H9 (cell line): ENCODE measurements at places on chromosomes 5 and 9.
A peak's percentile ranks its signal among the peaks of the same experiment; 100 is the strongest.

DNA sequence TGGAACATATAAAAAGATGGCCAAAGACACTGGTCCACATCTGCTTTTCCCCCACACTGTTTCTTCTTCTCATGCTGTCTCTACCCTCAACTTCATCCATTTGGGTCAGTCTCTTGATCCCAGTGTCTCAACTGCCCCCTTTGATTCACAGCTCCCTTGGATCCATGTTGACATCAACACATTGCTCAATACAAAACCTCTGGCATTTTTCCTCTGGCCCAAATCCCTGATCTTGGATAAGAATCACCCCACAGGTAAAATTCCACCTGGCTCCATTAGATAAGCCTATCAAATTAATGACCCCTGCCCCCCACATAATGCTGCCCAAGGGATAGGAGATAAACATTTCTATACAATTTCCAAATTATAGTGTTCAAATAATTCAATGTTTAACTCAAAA, 229.8 kb downstream of the TLE1 start:
- DNase-seq: no peak

DNA sequence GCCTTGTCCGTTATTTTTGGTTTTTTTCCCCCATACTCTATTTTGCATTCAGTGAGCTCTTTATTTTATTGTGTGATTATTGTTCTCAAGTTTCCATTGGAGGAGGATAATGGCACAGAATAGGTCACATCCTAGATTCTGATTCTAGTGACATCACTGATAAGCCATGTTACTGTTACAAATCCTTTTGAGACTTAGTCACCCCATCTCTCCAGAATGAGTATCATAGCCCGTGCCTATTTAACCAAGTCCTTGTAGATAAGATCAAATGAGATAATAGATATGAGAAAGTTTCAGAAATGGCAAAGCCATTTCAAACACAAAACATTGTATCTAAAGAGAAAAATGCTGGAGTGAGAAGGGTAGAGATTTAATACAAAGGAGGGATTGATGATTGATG, 242.6 kb downstream of the RAB3C start:
- DNase-seq: no peak

GRCh38 chr5:13357929-13358328, 586.6 kb downstream of the DNAH5 start:
- no peak for DNase-seq

DNA sequence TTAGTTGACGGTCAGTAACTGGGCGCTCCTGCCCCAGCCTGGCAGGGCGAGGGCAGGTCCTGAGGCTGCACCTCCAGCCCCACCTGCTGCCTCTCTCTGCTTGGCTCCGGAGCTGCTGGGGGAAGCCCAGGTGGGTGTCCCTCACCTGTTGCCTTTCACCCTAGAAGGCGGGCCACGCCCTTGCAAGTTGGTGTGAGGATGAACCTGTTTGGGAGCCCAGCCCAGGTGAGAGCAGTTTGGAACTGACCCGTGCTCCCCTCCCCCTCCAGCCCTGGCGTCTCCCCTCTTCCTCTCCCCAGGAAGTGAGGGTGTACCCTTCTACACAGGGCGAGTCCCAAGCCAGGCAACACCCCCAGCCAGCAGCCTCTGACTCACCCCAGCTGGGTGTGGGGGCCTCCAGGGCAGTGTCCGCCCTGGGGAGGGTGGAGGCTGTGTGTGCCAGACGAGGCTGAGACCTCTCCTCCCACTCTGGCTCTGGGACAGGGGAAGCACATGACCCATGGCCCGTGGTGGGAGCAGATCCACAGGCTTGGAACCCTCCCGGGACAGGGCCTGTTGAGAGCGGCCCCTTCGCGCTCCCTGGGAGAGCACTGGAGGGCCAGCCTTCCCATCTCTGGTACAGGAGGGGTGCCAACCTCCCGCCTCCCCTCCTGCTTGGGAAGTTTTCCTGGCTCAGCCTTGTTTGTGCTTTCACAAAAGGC, 10.4 kb downstream of the LRRC8A start:
- DNase-seq: no peak

- peak; percentile 67 for DNase-seq
These were observed 4.8 kb downstream of the MSX2 start for GRCh38 chr5:174729075-174729680.

DNA sequence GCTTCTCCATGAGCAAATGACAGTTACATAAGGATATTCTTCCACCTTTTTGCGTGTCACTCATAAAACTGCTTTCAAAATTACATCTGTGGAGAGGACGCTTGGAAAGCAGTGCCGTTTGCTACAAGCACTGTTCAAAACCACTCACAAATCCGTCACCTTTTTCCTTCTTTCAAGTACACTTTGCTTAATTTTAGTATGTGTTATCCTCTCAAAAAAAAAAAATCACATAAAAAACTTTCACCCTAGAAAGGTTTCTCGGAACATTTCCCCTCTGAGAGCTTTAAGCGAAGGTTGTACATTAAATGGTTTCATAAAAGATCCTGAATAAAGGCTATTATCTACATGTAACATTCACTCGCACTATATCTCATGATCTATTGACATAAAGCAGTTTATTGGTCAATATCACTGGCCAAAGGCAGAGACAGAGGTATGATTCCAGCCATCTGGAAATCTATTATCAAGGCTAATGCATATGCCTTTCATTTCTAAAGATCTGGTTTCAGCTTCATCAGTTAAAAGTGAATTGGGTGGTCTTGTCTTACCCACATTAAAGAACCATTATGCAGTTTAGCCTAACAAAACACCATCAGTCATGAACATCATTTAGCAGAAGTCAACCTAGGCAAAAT, 163.6 kb downstream of the ENC1 start:
- DNase-seq: no peak

GRCh38 chr5:7850395-7851239, at the start of gene CFAP90:
CFAP90 (minus strand) TSS chr5:7851133; CDS start chr5:7851021, 112 bp downstream.
- peak; percentile 94 for DNase-seq

DNA sequence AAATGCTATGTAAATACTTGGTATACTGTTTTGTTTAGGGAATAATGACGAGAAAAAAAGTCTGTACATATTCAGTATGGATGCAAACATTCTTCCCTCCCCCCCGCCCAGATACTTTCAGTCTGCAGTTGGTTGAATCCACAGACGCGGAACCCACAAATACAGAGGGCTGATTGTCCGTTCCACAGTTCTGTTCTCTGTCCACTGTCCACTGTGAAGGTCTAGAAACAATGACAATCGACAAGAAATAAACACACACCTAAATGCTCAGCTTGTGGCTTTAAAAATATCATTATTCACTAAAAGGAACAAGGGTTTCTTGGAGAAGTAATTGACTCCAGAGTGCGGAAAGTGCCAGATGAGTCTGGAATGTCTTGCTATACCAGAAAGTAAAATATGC, 109.1 kb downstream of the TMEM161B start:
- DNase-seq: no peak

DNA sequence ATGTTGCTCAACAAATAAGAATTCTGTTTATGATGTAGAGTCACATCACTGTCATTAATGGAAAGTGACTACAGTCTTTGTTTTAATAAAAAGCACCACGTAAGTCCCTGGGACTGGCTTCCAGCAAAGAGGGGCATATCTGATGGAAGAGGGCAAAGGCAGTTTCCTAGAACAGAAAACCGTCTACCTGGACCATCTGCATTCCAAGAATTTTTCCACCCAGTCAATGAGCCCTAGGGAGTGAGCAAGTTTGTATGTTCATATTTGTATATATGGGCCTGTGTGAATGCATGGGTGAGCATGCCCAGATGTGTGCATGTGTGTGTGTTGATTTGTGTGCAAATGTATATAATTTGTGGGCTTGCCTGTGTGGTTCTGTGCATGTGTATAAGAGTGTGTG, 156.8 kb upstream of the SEMA6A start:
- no peak for DNase-seq

GRCh38 chr9:99406939-99407338, 184.9 kb downstream of the SEC61B start:
- no peak for DNase-seq

DNA sequence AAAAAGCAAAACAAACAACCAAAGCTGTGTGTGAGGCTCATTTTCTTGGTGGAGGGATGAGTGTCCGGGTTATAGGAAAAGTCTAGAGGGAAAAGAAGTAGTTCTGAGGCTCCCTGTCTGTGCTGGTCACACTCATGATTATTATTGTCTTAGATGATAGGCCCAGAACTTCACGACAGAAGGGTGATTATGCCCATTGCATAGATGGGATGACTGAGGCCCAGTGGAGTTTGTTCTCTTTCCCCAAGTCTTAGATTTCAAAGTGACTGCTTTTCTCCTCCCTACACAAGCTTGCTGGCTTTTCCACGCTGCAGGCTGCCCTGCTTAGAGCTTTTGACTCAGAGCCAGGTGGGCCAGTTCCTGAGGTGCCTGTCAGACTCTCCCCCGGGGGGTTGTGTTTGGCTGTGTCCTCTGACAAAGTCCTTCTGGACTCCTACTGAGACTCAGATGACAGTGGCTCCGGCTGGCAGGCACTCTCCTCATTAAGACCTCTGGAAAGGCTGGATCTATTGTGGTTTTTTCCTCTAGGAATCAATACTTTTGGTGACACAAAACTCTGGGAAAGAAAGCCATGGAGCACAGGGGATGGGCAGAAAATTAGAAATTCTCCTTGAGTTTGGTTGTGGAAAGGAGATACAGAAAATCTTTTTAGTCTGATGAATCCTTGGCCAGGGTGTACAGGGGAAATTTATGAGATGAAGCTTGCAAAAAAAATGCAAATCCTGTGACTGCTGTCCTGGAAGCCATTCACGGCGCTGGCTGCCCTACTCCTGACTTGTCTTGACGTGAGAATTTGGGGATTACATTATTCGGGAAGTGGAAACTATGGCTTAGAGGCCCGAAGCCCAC, 120.9 kb downstream of the NSG2 start:
- DNase-seq: no peak

DNA sequence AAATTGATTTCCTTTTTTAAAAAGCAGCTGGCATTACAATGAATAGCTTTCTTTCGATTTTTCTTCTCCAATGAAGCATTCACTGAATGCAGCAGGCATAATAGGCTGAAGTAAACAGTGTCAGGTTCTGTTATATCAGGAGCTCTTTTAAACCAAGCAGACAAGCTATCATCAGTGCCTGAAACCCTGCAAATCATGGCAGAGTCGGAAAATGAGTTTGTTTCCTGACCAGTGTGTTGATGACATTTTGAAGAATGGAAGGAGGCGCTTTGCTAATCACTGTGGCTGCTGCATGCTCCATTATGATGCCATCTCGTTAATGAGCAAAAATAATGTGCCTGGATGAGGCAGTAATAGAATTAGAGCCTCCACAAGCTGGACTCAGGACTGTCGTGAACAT, 284.5 kb downstream of the ZNF608 start:
- no peak for DNase-seq

- DNase-seq: no peak
These were observed 46.7 kb downstream of the FNBP1 start for GRCh38 chr9:129996161-129996830.

DNA sequence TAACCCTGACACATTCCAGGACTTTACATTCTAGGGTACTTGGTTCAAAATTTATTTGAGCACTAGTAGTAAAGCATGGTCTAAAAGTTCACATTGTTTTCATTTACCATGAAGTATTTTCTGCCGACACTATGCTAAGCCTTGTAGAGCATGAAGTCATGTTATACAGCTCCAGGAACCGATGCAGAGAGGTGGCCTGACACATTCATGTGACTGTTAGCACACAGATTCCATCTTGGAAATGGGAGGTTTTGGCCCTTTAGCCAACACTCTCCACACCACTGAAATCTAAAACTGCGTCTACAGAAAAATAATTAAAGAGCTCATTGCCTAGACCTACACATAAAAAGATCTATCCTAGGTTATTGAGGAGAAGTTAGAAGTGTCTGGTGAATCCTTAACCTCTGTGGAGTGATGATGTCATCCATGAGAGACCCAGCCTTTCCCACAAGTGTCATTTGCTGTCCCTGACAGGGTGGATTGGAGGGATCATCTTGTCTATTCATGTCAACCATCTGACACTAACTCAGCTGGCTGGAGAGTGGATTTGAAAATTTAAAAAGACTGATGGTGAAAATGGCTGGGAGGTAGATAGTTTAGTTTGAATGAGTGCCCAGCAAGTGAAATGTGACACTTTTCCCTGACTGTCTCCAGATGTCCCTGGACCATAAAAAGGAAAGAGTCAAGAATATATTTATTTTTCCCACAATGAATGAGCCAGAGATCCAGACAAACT, 1.3 kb downstream of the RANBP3L start:
- DNase-seq: no peak

DNA sequence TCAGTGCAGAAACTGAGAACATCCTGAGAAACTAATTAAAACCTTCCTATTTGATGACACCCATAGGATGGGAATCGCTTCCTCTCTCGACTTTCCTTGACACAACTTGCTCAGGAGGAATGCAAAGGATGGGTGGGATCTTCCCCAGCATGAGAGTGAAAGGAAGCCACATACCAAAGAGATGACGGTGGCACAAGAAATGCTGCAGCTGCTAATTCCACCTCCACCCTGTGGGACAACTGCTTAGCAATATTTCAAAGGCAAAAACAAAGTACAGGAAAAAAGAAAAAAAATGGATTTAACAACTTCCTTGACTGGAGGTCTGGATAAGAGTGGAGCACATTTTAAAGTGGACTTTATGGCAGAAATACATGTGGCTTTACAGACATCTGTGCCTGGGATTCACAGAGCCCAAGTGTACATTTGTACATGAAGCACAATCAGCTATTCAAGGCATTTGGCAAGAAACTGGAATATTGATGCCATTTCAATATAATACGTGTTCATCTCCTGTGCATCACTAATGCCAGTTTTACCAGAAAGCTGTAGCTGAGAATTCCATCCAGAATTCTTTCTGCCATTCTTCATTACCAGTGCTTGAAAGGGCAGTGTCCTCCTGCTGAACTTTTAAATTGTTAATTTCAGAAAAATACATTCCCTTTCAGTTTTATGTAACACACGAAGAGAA, 359.2 kb upstream of the ACTBL2 start:
- DNase-seq: peak; percentile 80

DNA sequence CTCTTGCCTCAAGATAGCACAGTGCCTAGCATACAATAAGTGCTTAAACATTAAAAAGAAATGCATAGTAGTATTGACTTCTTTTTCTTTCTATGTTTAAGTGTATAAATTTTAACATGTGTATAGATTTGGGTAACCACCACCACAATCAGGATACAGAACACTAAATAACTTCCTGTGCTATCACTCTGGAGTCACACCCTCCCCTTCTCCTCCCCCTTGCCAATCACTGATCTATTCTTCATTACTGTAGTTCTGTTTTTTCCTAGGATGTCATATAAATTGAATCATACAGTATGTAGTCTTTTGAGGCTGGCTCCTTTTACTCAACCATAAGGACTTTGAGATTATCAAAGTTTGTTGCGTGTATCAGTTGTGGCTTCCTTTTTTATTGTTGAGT, 68.5 kb downstream of the OSTF1 start:
- no peak for DNase-seq

- peak; percentile 39 for DNase-seq
These were observed 18.4 kb downstream of the LSM11 start for GRCh38 chr5:157761690-157762621.

GRCh38 chr9:98215271-98215670, 22.8 kb upstream of the CORO2A start:
- no peak for DNase-seq

DNA sequence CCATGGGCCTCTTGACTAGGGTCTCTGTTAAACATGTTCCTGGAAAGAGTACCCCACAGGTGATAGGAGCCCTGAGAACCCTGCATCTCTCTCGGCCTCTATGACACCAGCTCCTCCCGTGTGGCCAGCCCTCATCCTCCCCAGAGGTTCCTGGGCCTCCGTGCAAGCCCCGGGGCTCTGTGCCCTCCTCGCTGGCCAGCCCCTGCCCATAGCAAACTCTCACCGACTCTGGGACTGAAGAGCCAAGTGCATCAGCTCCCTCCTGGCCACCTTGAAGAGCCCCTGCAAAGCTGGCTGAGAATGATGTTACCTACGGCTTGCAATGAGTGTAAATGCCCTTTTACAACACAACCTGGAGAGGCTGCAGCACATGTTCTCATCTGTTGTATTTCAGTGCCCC, 224.4 kb downstream of the ROR2 start:
- no peak for DNase-seq
